NCI-H226 (cell line): ENCODE measurements at places on chromosomes 1 and 21.

DNA sequence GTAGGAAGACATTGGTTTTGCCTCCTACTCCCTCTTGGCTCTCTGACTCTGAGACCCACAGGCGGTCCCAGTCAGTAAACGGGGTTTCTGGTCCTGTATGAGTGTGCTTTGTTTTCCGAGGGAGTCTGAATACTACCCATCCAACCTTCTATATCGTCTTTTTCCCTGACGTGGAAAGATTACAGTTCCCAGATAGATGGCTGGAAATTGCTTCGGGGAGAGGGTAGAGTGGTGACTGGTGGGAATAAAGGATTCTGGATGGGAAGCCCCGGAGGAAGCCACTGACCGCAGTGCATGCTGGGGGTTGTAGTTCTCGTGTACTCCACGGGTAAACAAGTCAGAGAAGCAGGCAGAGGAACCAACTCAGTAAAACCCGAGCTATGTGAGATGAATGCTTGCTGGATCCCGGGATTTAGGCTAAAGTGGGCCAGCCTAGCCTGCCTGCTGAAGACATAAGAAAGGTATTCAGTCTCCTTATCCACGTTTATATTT, 66.2 kb upstream of the IRF2BP2 start:
- peak; percentile 10 for DNase-seq

GRCh38 chr1:33370301-33370700, 49.4 kb upstream of the A3GALT2 start:
- DNase-seq = peak; percentile 68

DNA sequence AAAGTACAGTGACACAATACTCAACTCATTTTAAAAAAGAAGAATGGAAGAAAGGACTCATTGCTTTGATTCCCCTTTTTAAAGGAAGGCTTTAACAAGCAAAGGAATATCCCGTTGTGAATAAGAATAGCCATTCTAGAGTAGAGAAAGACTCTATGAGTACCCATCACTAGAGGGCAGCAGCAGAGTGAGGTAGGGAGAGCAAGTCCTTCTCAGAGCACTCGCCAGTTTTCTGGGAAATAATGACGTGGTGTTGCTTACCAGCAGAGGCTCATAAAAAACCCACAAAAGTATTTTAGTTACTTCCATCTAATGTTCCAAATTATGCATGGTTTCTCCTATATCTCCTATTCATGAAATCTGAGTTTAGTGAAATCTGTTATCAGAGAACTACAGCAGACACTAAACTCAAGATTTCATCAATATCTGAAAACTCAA, 74.6 kb downstream of the USP24 start:
- peak; percentile 56 for DNase-seq

DNA sequence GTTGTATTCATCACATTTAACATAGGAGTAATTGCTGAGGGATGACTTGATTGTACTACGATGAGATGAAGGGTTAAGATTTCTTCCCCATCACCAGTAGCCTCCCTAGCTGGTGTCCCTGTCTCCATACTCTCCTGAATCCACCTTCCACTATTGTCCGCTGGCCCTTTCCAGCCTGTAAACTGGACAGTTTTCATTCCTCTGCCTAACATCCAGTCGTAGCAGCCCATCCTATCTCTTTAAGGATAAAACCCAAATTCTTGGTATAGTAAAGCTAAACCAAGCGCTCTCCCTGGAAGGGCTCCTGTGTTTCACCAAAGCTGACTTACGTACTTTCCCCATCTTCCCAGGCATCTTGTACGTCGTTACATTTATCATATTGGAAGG, 670 bp downstream of the COX20 start:
- peak; percentile 15 for DNase-seq

- DNase-seq = no peak
Measured at GRCh38 chr21:28509031-28509430, 483.6 kb downstream of the LTN1 start.

- DNase-seq = no peak
Measured at GRCh38 chr1:156682166-156682890, 5.1 kb upstream of the NES start.

DNA sequence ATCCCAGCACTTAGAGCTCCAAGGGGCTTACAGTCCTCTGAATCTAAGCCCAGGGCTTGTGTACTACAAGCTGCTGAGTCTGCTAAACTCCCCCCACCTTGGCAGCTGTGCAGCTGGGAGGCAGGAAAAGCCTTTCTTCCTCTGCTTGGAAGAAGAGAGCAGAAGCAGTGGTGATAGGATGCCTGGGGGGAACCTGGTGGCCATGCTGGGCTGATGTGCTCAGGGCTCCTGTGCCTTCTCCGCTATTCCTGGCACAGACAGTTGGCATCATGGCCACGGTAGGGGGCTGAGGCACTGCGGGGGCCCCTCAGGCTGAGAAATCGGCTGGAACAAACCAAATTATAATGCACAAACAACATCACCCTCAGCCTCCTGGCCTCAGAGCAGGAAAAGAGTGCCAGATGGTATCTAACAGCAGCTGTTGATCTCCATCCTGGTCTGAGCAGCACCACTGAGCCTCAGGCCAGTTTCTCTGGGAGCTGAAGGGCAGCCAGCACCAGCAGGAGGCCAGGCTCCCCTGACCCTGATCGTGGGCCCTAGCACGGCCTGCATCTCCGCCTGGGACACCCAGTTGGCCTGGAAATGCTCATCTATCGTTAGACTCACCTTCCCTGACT, 35.8 kb downstream of the ECE1 start:
- DNase-seq = no peak

DNA sequence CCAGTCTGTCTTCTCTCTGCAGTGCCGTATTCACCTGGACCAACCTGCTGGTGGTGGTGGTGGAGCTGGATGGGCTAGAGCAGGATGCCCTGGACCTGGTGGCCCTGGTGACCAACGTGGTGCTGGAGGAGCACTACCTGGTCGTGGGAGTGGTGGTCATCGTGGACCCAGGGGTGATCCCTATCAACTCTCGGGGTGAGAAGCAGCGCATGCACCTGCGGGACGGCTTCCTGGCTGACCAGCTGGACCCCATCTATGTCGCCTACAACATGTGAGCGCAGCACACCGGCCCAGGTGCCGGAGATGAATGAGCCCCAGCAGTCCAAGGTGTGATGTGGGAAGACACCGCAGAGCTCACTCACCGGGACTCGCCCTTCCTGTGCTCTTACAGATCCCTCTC, 37.5 kb downstream of the S100B start:
- DNase-seq = no peak

- DNase-seq = no peak
Measured at GRCh38 chr1:227429447-227430359, 111.4 kb upstream of the CDC42BPA start.

GRCh38 chr1:216805233-216805632, 82.0 kb upstream of the ESRRG start:
- no peak for DNase-seq

- DNase-seq = no peak
Measured at GRCh38 chr1:39898191-39898590, 3.5 kb downstream of the MYCL start.

DNA sequence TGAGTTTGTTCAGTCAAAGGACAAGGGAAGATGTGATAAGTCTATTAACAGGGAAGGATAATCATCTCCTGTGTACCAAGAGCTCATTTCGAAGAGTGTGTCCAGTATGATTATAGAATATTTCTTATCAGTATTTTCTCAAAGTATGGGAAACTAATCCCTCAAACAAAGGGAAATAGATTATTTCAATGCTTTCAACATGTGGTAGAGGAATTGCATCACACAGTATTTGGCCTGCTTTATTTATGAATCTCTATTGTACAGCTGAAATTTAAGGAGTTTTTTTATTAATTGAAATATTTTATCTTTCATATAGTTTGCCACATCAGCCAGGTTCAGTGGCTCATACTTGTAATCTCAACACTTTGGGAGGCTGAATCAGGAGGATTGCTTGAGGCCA, 151.0 kb downstream of the CLEC20A start:
- no peak for DNase-seq

DNA sequence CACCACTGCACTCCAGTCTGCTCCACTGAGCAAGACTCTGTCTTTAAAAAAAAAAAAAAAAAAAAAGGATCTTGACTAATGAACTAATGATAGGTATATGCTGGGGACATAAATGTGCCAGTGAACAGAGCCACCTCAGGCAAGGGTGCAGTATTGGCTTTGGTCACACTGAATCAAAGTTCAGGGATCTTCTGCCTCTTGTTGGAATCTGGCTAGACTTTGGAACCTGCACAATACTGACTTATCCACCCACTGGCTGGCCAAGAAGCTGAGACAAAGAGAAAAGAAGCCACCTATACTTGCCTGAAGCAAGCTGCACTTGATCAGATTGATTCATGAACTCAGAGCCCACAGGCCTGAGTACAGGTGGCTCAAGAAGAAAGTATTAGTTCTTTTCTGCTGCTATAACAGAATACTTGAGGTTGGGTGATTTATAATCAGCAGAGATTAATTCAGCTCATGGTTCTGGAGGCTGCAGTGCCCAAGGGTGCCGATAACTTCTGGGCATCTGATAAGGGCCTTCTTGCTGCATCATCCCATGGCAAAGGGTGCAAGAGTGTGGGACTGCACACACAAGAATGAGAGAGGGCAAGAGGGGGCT, 172.0 kb downstream of the FGGY start:
- no peak for DNase-seq

GRCh38 chr1:105087506-105087905, 1337.8 kb downstream of the AMY1C start:
- DNase-seq = no peak

GRCh38 chr1:8419172-8419571, 101.3 kb downstream of the SLC45A1 start:
- DNase-seq = no peak

DNA sequence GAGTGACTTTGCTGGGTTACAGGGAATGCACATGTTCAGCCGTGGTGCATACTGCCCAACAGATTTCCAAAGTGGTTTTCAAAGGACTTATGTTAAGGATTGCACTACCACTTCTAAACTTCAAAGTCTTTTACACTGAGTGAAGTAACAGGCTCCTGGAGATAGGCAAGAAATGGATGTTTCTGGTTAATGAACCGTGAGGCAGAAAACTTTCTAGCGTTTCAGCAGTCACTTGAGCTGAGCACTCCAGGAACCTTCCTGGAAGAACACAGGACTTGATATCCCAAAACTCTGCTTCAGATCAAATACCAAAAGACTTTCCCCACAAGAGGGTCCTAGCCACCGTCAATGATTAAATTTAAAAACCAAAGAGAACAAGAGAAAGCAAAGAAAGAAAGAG, 74.3 kb upstream of the ATP1A1 start:
- no peak for DNase-seq

DNA sequence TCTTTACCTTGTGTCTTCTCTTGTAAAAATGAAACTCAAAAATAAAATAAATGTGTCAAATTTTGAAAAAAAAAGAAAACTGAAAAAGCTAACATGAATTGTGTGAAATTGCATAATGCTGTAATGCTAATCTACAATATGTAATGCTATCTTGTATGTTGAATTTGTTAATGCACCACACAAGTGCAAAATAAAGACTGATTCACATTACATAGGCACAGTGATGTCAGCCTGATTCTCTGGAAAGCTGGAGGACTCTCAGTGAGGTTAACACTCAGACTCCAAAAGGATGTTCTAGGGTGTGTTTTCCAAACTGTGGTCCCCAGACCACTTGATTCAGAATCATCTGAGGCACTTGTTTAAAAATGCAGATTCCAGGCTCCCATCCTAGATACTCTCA, 25.6 kb downstream of the SYT11 start:
- no peak for DNase-seq

DNA sequence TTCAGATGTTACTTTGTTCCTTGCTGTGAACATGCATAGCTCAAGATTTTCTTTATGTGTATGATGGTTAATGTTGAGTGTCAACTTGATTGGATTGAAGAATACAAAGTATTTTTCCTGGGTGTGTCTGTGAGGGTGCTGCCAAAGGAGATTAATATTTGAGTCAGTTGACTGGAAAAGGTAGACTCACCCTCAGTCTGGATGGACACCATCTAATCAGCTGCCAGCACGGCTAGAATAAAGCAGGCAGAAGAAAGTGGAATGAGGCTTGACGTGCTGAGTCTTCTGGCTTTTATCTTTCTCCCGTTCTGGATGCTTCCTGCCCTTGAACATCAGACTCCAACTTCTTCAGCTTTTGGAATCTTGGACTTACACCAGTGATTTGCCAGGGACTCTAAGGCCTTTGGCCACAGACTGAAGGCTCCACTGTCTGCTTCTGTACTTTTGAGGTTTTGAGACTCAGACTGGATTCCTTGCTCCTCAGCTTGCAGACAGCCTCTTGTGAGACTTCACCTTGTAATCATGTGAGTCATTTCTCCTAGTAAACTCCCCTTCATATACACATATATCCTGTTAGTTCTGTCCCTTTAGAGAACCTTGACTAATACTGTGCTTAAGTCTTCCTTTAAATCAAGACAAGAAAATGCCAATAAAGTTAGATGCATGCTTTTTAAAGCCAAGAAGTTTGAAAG, 626.6 kb downstream of the KCNT2 start:
- peak; percentile 83 for DNase-seq

DNA sequence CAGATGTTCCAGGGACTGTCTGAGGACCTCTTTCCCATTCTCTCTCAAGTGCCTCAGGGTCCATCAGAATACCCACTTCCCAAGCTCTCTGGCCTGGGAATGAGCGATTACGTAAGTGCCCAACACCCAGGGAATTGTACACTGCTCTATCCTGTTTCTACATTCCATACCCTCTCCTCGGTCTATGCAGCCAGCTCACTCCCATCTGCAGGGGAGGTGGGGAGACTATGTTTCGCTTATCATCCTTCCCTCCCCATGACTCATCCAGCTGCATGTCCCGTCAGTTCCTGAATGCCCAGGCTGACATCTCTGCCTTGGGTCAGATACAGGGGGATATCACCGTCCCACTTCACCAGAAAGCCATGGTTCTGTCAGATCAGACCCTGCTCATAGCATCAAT, 34.5 kb upstream of the CD1D start:
- DNase-seq = peak; percentile 95

DNA sequence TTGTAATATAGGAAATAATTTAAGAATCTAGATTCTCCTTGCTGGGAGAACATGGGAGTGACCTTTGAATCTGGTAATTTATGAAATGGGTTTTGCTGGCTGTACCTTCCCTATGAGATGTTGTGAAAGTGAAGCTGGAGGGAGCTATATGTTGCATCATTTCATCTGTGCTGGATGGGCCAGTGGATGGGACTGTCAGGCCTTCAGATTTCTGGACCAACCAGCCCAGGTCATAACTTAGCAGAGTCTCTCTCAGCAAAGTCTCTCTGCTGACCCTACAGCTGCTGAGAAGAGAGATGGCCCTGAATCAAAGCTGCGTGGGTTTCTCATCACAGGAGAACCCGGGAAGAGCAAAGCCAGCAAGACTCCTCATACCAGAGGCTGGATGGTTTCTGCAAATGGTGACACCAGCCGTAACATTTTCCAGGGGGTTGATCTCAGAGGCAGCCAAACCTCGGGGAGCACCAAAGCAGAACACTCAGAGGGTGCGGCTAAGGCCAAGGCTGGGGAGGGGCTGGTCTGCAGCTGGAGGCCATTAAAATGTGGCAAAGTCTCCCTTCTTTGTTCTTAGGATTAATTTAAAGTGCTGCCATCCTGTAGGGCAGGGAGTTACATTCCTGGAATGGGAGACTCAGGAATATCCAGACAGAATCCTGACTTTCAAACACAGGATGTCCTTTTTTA, 18.2 kb upstream of the PTGFRN start:
- no peak for DNase-seq
